ENCODE measurements at places on chromosomes 2 and 18. TPM values are rescaled to one million over a fixed set of nuclear protein-coding genes. Genes with fewer than 3 reads are reported as not detected.

DNA sequence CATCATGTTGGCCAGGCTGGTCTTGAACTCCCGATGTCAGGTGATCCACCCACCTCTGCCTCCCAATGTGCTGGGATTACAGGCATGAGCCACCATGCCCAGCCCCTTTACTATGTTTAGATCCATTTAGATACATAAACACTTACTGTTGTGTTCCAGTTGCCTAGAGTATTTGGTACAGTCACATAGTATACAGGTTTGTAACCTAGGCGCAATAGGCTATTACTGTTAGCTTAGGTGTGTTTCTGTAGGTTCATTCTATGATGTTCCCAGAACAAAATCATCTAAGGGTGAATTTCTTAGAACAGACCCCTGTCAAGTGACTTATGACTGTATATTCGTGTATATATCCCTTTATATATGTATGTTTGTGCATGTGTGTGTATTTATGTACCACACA is 61.8 kb downstream of the MYCN start:
- H3K36me3 ChIP-seq = no peaks in the 10 kb centered on the region
- H3K27me3 ChIP-seq = no peaks in the 10 kb centered on the region
- H3K4me1 ChIP-seq = peaks cover 24% of the 10 kb centered on the region
- no peak overlapping the region for H3K27ac ChIP-seq
- DNase-seq = no peak

- no peak overlapping the region for H3K27ac ChIP-seq
- peaks cover 21% of the 10 kb centered on the region for H3K4me1 ChIP-seq
- no peak for DNase-seq
- peaks cover 77% of the 10 kb centered on the region for H3K36me3 ChIP-seq
Observed at GRCh38 chr2:207112383-207112782, 53.4 kb downstream of the KLF7 start.

- no peak for DNase-seq
- H3K4me1 ChIP-seq = peaks cover 10% of the 10 kb centered on the region
Observed at GRCh38 chr2:74702001-74702715, 48.1 kb downstream of the SEMA4F start.

DNA sequence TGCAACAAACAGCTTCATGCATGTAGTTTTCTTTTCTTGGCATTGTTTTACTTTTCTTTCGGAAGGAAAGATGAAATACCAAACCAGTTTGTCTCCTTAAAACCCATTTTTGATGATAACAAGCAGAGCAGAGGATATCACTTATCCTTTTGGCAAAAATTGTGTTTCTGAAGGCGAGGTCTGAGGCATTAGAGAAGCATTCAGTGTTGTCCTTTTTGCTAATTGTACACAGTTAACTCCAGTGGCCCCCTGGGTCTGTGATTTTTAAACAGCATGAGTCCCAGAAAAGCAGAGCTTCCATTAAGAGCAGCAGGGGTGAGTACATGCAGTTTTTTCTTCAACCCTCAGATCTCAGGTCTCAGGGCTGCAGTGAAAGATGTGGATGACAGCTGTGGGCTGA is 41.3 kb downstream of the TTC39C start:
- no peak for DNase-seq
- H3K4me1 ChIP-seq = peaks cover 3% of the 10 kb centered on the region
- no peak overlapping the region for H3K27ac ChIP-seq

Gene TMEM169
- polyA plus RNA-seq = 0.92 TPM

DNA sequence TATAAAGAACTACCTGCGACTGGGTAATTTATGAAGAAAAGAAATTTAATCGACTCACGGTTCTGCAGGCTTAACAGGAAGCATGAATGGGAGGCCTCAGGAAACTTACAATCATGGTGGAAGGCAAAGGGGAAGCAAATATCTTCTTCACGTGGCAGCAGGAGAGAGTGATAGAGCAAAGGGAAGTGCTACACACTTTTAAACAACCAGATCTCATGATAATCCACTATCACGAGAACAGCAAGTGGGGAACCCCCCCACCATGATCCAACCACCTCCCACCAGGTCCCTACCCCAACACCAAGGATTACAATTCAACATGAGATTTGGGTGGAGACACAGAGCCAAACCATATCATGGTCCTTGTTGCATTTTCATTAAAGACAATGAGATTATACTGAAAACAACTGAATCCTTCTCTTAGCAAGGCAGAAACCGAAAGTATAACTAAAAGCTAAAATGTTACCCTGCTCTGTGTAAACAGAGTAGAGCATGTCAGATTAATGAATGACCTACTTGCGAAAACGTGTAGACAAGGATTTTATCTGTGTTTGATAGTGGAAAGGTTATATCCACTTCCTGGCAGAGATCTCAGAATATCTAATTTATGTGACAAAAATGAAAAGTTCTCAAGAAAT is 60.1 kb upstream of the RBBP8 start:
- H3K4me1 ChIP-seq = no peaks in the 10 kb centered on the region
- no peaks in the 10 kb centered on the region for H3K27me3 ChIP-seq
- H3K27ac ChIP-seq = no peak overlapping the region
- no peak for DNase-seq
- H3K4me3 ChIP-seq = no peak overlapping the region

GRCh38 chr2:95075440-95076132 is 46.0 kb downstream of the MRPS5 start:
- H3K4me3 ChIP-seq = no peak overlapping the region
- H3K27me3 ChIP-seq = no peaks in the 10 kb centered on the region
- H3K36me3 ChIP-seq = no peaks in the 10 kb centered on the region
- H3K4me1 ChIP-seq = peaks cover 6% of the 10 kb centered on the region
- no peak for DNase-seq
- H3K27ac ChIP-seq = no peak overlapping the region

Measured in CD14-positive monocyte (primary cell).